ENCODE measurements at places on chromosomes 7 and 10. TPM values are rescaled to one million over a fixed set of nuclear protein-coding genes. Genes with fewer than 3 reads are reported as not detected.

DNA sequence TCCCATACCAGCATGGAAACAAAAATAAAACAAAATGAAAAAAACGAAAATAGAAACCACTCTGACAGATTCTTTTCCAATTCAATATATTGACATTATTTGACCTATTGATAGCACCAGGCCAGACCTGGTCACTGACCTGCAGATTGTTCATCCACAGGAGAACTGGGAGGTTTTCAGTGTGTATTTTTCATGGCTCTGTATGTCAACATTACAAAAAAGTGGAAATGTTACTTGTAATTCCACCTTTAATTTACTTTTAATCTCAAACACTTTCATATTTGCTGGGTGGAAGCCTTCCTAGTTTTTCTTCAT is 2.9 kb downstream of the HKDC1 start:
- no peak for DNase-seq

- DNase-seq, result no peak
These were observed 167.9 kb downstream of the FRMD4A start for GRCh38 chr10:14162629-14163344.

DNA sequence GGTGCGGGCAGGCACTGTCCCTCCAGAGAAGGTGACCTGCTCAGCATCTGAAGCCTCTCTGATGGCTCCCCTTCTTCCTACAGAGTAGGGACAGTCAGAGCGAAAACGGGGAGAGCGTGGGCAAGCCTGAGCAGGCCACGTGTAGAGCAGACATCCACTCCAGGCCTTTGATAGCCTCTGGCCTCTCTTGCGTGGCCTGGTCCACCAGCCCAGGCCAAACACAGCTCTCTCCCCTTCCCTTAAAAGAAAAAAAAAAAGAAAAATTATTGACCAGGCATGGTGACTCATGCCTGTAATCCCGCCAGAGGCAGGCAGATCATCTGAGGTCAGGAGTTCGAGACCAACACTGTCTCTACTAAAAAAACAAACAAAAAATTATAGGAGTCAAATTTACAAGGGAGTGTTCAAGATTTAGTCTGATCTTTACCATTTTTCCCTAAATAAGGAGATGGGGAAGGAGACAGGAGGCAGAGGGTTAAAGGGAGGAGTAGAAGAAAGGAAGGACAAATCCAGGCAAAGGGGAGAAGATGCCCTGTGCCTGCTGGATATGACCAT is 84.8 kb downstream of the PLXNA4 start:
- no peak for DNase-seq

GRCh38 chr10:97427571-97428179 is 1.7 kb downstream of the PGAM1 start:
- DNase-seq, result no peak

GRCh38 chr7:136002802-136003201 is 25.6 kb upstream of the MTPN start:
- DNase-seq, result no peak

- DNase-seq, result no peak
These were observed 3.1 kb upstream of the PTPRE start for GRCh38 chr10:127903789-127904188.

DNA sequence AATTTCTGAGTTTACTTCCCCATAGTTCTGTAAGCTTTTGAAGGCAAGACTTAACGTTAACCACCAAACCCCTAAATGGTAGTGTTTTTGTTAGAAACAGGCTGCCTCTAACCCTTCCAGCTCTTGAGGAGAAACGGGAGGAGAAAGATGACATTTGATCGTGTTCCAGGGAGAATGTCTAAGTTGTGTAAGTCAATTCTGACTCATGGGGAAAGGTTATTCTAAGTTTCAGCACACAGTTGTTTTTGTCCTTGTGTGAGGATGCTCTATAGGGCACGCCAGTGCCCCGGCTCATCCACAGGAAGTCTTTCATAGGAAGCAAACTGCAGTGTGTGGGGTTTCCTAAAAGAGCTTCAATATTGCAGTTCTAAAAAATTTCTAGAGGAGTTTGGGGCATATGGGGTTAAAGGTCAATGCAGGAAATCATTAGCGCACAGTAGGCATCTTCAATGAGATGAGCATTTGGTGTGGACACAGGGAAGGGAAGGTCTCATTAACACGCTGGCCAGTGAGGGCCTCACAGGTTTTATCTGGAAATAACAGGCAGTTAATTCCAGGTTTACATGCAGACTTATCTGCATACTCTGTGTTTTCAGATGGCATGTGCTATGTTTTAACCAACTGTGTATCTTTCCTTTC is 638.2 kb upstream of the IGFBP3 start:
- no peak for DNase-seq

GRCh38 chr10:19826712-19827111 is 10.5 kb downstream of the PLXDC2 start:
- DNase-seq, result no peak

DNA sequence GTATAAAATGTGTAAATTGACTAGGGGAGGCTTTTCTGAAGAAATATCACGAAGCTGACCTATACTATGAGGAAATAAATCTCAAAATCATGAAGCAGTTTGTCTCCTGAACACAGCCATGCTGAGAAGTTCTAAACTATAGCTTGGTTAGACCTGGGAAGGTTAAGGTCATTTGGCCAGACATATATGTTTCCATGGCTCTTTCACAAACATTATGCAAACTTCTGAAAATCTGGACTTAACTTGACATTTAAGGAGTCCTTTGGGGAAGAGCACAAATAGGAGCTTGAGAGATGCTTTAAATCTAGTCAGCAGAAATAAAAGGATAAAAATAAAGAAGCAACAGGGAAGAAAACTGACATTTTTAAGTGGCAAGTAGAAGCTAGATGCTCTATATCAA is 115.9 kb upstream of the MEOX2 start:
- DNase-seq, result no peak

- DNase-seq, result no peak
These were observed 32.8 kb upstream of the PHF14 start for GRCh38 chr7:10940704-10941355.

GRCh38 chr7:20696002-20696605 is 80.6 kb downstream of the ABCB5 start:
- no peak for DNase-seq

GRCh38 chr7:15914611-15915010 is 228.1 kb upstream of the MEOX2 start:
- no peak for DNase-seq

DNA sequence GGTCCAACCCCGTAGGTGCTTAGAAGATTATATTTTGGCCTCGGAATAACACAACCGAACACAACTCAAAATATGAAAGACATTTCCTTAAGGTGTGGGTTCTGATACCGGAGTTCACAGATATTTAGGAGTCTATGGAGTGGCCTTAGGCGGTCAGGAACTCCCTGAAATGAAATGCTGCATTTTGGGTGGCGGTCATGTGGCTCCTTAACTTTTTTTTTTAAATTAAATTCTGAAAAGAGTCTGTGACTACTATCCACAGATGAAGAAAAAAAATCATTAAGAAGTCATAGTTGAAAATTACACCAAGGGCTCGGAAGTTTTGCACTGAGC is 290.9 kb upstream of the NFE2L3 start:
- DNase-seq, result no peak

GRCh38 chr7:151509670-151510333 is 9.9 kb downstream of the RHEB start:
- DNase-seq, result no peak

GRCh38 chr7:1951159-1951536 is 281.1 kb downstream of the ELFN1 start:
- DNase-seq, result no peak

DNA sequence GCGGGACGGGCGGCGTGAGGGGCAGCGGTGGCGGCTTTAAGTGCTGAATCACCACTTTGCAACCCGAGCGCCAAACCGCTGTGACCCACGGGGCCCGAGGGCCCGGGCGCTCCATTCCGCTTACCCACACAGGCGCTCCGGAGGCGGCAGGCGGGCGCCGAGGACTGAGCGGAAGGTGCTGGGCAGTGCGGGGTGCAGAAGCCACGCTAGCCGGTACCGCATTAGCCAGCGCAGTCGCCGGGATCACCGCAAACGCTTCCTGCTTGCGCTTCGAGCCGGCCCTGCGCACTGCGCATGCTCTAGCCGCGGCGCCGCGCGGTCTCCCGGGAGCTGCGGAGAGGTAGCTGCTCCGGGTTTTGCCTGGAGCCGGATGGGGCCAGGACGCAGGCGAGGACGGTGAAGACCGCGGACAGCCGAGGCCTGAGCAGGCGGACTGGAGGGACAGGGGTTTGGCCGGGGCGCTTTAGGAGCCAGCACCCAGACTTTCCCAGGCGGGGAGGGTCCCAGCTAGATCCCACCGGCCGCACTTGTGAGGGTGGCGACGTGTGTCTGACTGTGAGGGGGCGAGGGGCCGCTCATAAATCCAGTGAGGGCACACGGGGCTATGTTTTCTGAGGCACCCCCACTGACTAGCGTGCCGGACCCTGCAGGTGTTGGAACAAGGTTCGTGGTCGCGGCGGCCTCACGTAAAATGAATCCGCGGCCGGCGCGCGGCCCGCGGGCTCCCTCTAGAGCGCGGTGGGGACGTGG is at the start of gene IDE:
Gene IDE, minus strand, starts transcription at position 296 of the 750 bp plus-strand sequence. Its CDS starts 74 bp downstream, at position 222.
- DNase-seq, result peak; percentile 97

DNA sequence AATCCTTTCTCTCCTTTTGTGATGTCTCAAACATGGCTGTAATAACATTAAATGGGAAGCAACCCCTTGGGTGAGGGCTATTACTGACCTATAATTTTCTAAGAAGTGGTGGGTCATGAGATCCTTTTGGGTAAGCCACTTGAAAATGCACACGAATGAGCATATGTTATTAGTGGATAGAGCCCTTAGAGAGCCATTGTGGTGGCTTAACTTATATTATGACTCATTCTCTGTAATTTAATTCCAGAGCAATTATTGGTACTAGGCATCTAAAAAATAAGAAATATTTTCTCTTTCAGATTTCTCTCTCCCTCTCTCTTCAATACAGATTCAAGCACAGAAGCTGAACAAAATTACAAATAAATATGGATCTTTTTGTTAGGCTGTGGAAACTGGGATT is 1177.4 kb upstream of the PHF14 start:
- no peak for DNase-seq

DNA sequence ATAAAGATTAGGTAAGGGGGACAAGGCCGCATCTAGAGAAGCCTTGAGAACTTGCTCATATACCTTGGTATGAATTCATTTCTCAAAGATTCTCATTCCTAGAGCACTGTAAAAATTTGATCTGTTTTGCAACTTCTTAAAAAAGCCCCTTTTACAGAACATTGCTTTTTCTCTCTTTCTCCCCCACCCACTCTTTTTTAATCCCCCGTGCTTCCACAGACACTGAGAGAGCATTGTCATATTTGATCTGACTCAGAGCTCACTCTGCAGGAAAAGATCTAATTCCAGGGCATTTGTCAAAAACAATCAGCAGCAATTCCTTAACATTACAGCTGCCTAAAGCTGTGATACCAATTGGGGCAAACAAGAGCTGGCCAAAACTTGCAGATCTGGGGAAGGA is 92.0 kb downstream of the ARHGAP22 start:
- DNase-seq, result no peak

DNA sequence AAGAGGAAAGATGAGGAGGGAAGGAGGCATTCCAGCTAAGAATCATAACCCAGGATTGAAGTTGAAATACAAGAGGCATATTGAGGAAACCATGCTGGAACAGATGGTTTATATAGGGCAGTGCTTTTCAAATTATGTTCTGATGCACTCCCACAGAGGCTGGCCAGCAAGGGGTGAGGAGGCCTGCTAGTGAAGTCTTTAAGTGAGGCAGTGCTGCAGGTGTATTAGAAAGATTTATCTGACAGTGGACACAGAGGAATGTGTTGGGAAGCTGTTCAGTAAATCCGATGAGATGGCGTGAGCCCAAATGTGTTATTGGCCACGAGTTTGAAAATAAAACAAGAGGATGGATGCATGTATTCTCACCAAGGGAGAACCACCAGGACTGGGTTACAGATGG is 28.6 kb downstream of the REEP3 start:
- no peak for DNase-seq

DNA sequence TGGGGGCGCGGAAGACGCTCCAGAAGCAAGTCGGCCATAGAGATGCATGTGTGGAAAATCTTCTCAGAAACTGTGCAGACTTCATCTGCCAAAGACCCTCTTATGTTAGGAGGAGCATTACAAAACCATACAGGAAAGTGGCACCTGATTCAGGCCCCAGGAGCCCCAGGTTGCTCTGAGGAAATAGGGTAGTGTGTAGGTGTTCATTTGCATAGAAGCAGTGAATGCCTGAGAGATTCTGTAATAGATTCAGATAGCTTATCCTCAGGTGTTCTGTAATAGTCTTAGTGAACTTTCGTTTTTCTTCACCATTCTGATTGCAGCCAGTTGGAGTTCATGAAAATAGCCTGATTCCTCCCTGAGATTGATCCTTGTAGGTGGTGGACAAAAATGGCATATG is 106.4 kb upstream of the GJD4 start:
- DNase-seq, result no peak

DNA sequence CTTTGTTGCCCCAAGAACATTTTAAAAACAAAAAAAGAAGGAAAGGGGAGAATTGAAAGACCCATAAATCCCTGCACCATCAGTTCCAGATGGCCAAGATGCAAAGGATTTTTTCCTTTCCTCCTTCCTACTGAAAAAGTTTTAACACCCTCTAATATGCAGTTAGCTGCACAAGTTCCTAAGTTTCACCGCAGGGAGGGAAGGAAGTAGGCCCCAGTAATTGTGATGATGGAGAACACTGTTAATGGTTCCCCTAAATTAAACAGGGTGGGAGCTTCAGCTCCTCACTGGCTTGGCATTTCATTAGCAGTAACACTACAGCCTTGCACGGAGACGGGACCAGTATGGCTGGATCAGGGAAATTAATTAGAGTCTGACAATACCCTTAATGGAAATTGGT is 63.7 kb upstream of the PPIF start:
- no peak for DNase-seq

DNA sequence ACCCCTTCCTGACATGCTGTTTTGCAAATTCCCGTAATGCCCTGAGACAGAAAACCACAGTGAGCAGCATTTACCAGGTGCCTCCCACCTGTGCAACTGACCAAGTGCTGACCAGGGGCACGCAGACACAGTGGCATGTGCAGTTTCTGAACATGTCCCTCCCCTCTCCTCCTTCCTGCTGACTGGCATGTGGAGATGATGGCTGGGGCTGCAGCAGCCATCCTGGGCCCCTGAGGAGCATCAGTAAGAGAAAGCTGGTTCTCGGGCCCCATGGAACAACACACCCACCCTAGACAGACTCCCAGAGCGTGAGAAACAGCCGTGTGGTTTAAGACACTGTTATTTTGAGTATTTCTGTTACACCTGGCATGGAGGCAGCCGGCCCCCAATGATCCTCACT is 66.2 kb upstream of the PDGFA start:
- no peak for DNase-seq

The CNNM1 gene
- 0.61 TPM for total RNA-seq

The TMEM60 gene
- 13.4 TPM for total RNA-seq

The PRKAR2B gene
- total RNA-seq, result 258 TPM

The NKX2-3 gene
- 2.8 TPM for total RNA-seq

The CYP26C1 gene
- total RNA-seq, result 0.22 TPM

The INHBA gene
- total RNA-seq, result 1.00 TPM

The IGF2BP3 gene
- 1.2 TPM for total RNA-seq

The LRIT1 gene
- not detected for total RNA-seq

The FEZF1 gene
- total RNA-seq, result not detected

The ELFN1 gene
- total RNA-seq, result 3.7 TPM

The UNCX gene
- not detected for total RNA-seq
